ENCODE measurements at places on chromosomes 3 and 15.

GRCh38 chr3:61875976-61876671 lies 314.8 kb downstream of the PTPRG start:
- DNase-seq = no peak

DNA sequence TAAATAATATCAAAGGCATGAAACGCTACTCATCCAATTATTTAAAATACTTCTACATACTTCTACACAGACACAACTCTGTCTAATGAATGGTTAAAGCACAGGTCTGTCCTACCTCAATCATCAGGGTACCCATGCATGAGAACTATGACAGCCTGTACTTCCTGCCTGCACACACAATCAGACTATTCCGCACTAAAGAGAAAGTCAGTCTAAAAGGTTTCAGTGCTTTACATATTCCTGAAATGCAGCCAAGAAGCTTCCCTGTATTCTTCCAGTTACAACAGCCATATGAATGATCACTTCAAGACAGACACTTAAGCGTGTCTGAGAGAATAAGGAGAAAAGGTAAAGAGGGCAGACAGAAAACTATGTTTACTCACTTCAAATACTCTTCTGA lies 58.8 kb downstream of the TUBGCP4 start:
- no peak for DNase-seq

GRCh38 chr3:129383292-129383860 lies 45.1 kb downstream of the EFCAB12 start:
- DNase-seq = peak; percentile 10

GRCh38 chr3:184546252-184546651 lies 15.3 kb upstream of the EPHB3 start:
- no peak for DNase-seq

GRCh38 chr3:87674397-87675161 lies 384.2 kb downstream of the CGGBP1 start:
- DNase-seq = no peak

- no peak for DNase-seq
Observed at GRCh38 chr15:25717457-25718168, 145.5 kb downstream of the ATP10A start.

DNA sequence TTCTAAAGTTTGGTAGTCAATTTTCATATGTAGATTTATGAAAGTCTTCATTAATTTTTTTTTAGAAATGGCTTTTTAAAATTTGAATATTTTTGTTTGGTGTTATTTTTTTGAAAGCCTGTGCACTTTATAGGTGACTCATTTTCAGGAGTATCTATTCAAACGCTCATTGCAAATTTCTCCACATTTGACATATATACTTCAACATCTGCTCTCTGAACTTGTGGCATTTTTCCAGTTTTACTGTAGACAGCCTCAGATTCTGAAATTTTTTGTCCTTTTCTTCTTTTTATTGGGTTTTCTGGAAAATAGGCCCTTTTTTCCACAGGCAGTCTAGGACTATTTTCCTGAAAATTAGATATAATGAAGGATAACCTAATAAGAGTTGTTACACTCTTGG lies 396.6 kb downstream of the RBMS3 start:
- DNase-seq = no peak

DNA sequence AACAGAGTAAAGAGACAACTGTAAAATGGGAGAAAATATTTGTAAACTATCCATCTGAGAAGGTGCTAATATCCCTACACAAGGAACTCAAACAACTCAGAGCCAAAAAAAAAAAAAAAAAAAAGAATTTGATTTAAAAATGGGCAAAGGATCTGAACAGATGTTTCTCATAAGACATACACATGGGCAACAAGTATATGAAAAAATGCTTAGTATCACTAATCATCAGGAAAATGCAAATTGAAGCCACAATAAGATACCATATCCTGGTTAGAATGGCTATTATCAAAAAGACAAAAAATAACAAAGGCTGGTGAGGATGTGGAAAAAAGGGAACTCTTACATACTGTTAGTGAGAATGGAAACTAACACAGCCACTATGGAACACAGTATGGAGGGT lies 36.2 kb downstream of the TXNRD3 start:
- no peak for DNase-seq

- DNase-seq = no peak
Observed at GRCh38 chr3:53202331-53203015, 41.5 kb downstream of the PRKCD start.

DNA sequence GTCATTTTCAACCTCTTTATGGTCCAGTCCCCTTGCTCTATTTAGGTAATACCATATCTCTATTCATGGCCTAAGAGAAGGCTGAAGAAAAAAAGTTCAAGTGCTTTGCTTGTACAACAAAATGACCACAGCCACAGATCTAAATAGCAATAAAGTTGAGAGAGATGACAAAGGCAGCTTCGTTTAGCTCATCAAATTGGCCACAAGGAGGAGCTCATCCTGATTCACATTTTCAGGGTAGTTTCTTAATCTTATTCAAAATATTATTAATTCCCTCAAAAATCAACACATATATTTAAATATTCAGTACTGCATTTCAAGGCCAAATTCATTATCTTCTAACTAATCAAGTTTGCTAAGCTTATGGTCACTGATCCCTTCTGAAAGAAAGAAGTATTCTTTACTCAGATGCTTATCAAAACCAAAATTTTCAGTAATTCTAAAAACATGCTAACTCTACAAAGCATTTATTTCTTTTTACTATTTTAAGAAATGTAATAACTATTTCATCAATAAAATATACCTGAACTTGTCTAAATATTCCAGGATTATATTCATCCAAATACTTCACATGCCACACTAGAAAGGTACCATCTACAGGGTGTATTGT lies 85.5 kb downstream of the DMXL2 start:
- no peak for DNase-seq

DNA sequence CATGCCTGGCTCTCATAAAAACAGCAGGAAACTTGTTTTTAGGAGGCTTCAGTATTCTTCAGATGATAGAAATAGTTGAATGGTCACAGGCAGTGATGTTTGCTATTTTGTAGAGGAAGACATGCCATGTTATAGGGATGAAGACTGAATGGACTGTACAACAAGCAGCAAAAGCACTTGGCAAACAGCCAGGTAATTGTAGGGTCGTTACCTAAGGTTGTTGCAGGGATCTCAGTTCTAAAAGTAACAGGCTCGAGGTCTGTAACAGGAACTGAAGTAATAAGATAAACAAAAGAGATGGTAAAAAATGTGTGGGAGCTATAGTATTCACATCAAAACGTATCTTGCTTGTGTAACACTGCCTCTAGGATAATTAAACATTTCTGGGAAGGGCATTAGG lies 116.3 kb downstream of the TFG start:
- no peak for DNase-seq

- no peak for DNase-seq
Observed at GRCh38 chr3:113559009-113559408, 26.7 kb downstream of the SIDT1 start.

- no peak for DNase-seq
Observed at GRCh38 chr3:73954506-73954905, 329.8 kb upstream of the PDZRN3 start.

GRCh38 chr15:79496838-79497237 lies 64.7 kb downstream of the MINAR1 start:
- no peak for DNase-seq

DNA sequence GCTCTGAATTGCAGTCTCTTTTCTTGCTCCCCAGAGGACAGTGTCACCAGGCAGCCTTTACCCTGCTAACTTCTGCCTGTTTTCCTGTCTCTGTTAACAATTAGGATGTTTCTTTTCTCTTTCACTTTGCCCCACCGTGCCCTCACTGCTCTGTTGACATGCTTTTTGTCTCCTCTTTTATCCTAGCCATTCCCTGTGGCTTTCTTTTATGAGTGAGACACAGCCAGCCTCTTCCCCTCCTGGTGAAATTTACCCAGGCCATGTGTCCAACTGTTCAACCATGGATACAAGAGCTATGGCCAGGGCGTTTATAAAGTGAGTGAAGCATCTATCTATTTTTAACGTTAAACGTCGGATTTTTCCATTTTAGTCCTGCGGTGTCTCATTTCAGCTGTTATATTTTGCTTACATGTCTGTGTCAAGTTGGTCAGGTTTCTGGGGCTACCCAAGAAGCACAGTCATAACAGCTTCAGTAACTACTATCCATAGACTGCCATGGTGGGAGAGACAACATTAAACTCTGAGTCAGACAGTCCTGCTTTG lies 443.2 kb upstream of the AZI2 start:
- DNase-seq = no peak

- no peak for DNase-seq
Observed at GRCh38 chr15:92990031-92990430, 89.9 kb downstream of the CHD2 start.

DNA sequence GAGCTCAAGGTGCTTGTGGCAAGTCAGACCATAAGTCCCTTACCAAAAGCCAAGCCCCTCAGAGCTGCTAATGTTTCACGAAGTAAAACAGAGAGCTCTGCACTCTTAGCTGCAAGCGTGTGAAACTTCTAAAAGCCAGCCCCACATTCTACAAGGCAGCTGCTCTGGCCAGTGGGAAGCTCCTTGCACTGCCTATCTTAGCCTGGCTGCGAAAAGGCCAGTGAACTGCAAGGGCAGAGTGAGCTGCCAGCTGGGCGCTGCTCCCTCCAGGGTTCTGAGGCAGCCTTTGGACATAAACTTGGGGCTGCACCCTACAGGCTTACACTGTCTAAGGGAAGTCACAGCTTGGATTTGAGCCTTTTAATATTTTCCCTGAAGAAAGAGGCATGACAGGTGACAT lies 2.2 kb upstream of the MUSTN1 start:
- no peak for DNase-seq

- DNase-seq = no peak
Observed at GRCh38 chr3:147391781-147392624, 14.3 kb downstream of the ZIC4 start.

GRCh38 chr15:38414357-38414756 lies 39.6 kb upstream of the FAM98B start:
- DNase-seq = no peak

- peak; percentile 46 for DNase-seq
Observed at GRCh38 chr3:71064956-71065763, 518.4 kb downstream of the FOXP1 start.

- DNase-seq = no peak
Observed at GRCh38 chr3:188802645-188803044, 369.1 kb upstream of the TPRG1 start.

DNA sequence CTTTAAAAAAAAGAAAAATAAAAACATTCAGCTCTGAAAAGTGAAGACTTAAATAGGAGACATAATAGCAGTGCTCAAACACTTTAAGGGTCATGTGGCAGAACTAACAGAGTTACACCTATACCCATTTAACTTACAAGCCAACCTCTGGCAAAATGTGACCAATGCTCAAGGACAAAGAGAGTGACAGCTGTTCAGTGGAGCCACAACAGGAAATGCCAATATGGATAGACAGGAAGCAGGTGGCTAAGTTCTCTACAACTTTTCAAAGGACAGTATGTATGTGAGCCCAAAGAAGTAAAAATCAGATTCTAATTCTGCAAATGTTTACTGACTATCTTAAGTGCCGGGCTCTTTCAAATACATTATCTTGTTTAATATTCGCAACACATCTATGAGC lies 3.4 kb downstream of the TMCC1 start:
- no peak for DNase-seq

- peak; percentile 47 for DNase-seq
Observed at GRCh38 chr15:82647045-82647834, at the start of gene CPEB1. Gene CPEB1, minus strand, starts transcription at chr15:82647363. Its CDS starts 18,904 bp downstream, at chr15:82628459.

- DNase-seq = no peak
Observed at GRCh38 chr15:82146990-82147461, 101.2 kb upstream of the MEX3B start.

DNA sequence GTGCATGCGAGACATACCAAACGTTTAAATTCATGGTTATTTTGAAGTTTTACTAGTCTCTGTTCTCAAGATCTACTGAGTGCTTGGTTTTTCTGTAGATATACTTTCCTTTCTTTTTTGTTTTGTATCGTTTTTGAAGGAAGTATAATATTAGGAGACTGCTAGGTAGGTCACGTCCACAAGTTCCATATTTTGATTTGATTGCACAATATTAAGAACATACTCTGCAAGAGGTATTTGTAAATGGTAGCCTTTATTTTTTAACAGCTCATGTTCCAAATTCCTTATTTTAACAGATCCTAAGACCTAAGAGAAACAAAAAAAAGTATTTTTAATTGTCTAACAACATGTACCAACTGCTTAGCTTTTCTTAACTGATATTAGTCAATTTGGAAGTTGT lies 156.7 kb downstream of the SERPINI1 start:
- no peak for DNase-seq

DNA sequence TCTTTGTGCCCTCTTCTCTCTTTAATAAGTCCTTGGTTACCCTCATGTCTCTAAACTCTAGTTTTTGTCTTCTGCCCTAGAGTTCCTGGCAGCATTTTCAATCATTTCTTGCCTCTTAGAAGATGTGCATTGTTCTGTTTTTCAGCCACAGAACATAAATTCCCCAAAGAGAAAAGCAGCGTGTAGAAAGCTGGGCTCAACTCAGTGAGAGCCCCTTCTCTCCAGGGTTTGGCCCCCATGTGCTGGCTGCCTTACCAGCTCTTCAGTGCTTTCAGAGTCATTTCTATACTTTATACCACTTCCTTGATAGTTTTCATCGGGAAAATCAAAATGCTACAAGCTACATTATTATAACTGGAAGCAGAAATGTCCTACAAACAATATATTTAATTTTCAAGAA lies 369.1 kb upstream of the GRM7 start:
- DNase-seq = no peak

- DNase-seq = no peak
Observed at GRCh38 chr15:35308802-35309201, 223.7 kb upstream of the NANOGP8 start.

- no peak for DNase-seq
Observed at GRCh38 chr3:36918050-36918449, 26.8 kb downstream of the TRANK1 start.

DNA sequence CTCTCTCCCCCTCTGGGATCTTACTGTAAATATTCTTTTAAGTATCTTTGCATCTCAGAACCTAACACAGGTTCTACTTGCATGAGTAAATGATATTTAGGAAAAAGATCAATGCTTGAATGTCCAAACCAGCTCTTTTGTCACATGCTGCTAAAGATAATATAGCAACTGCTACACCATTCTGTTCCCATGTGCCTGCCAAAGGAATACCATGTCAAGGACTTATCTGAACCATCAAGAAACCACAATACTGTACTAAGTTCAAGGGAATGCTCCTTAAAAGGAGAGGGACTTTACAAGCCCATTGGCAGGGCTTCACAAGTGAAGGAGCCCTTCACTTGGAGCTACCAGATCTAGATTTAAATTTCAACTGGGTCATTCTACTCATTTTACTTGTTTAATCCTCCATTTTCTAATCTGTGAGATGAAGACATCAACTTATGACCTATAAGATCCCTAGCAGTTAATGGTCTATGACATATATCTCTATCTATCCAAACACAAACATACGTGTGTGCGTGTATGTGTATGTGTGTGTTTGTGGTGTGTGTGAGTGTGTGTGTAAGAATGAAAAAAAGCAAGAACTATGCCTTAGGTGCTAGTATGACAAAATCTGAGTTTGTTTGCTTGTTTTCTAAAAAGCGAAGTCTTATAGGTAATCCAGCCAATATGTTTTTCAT lies 13.0 kb upstream of the SEC62 start:
- no peak for DNase-seq

GRCh38 chr3:109569135-109569846 lies 231.9 kb upstream of the DPPA4 start:
- DNase-seq = no peak

GRCh38 chr15:84864444-84864795 lies 20.0 kb upstream of the SLC28A1 start:
- DNase-seq = no peak
